ENCODE measurements at places on chromosomes 1 and 21.

- peaks cover 4% of the 10 kb centered on the region for H3K4me1 ChIP-seq
- H3K36me3 ChIP-seq: no peaks in the 10 kb centered on the region
- H3K27ac ChIP-seq: no peak overlapping the region
- H3K27me3 ChIP-seq: no peaks in the 10 kb centered on the region
- DNase-seq: no peak
- no peak overlapping the region for H3K4me3 ChIP-seq
Observed at GRCh38 chr1:26856181-26856580, 6.8 kb upstream of the SFN start.

DNA sequence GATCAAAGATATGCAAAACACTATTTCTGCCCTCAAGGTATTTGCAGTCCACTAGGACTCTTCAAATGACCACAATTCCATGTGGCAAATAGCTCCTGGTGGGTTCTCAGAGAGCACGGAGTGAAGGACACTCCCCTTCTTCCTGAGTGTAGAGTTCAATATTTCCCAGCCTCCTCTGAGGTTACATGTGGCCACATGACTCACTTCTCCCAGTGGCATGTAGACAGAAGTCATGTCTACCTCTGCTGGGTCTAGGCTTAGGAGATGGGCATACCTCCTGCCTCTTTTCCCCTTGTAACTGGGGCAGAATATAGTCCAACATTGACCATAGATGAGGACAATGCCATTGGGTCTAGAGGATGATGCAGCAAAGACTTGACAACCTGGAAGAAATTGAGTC lies 191.4 kb downstream of the MIS18A start:
- no peaks in the 10 kb centered on the region for H3K4me1 ChIP-seq
- H3K36me3 ChIP-seq: no peaks in the 10 kb centered on the region
- no peak overlapping the region for H3K27ac ChIP-seq
- no peak for DNase-seq

- H3K27me3 ChIP-seq: no peaks in the 10 kb centered on the region
- H3K4me3 ChIP-seq: peak overlapping the region; percentile 83
- peaks cover 55% of the 10 kb centered on the region for H3K36me3 ChIP-seq
Observed at GRCh38 chr21:43790010-43790524, 690 bp downstream of the RRP1 start.

DNA sequence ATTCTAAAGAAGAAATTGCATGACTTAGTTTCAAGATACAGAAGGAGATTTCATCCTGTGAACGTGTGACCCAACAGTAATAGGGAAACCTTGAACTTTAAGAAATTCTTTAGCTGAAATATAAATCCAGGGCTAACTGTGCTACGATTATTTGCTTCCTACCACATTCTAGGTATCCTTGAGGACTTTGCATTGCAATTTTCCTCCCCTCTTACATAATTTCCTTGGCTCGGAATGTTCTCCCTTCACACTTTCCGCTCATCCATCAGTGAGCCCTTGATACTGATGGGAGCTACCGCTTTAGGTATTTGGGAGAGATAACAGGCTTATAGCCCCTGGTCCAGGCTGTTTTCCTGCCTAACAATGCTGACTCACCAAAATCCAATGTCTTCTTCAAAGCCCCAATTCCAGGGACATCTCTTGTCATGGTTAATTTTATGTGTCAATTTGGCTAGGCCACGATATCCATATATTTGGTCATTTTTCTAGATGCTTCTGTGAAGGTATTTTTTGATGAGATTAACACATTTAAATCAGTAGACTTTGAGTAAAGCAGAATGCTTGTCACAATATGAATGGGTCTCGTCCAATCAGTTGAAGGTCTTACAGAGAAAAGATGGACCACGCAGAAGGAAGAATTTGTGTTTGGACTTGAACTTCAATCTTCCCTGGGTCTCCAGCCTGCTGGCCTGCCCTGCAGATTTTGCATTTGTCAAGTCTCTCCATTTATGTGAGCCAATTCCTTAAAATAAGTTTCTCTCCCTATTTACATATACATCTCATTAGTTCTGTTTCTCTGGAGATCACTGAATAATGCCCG lies 121.2 kb downstream of the PTPN14 start:
- no peak overlapping the region for H3K27ac ChIP-seq
- H3K27me3 ChIP-seq: no peaks in the 10 kb centered on the region
- H3K36me3 ChIP-seq: peaks cover 14% of the 10 kb centered on the region

GRCh38 chr1:19814681-19815503 lies at the start of gene RNF186:
RNF186 (minus strand) TSS chr1:19815283; CDS start chr1:19815101, 182 bp downstream.
- H3K27me3 ChIP-seq: no peaks in the 10 kb centered on the region
- H3K27ac ChIP-seq: peak within 1 kb of the TSS; percentile 60
- H3K4me1 ChIP-seq: peaks cover 28% of the 10 kb centered on the region

DNA sequence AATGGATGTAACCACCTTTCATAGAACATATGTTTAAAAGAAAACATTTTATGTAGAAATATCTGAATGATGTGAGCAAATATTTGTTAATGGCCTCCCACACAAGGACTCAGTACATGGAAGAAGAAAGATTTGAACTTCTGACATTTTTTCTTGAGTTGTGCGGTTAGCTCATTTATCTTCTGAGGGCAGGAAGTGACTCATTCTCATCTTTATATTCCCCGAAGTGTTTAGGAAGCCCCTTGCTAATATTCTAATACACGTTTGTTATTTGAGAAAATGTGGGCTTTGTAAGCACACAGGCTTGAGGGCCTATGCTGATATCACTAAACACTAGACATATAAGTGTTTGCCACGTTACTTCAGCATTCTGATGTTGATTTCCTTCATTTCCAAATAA lies 392.5 kb upstream of the PTBP2 start:
- no peak overlapping the region for H3K27ac ChIP-seq
- no peaks in the 10 kb centered on the region for H3K4me1 ChIP-seq
- no peaks in the 10 kb centered on the region for H3K27me3 ChIP-seq
- H3K4me3 ChIP-seq: no peak overlapping the region

DNA sequence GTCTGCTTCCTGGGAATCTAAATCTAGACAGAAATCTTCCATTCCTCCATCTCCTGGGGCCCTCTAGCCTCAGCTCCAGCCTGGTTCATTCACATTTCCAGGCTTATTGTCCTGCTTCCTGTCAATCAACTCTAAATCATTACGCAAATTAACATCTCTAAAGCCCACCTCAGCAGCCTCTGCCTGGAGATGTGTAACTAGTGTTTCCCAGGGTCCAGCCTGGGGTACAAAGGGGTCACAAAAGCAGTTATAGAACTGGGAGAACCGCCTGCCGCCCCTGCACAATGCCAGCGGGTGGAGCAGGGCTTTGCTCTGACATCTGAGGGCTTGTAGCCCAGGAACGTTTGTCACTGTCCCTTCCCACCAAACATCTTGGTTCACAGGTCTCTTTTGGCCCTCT lies 373.5 kb downstream of the RRAGC start:
- no peak overlapping the region for H3K4me3 ChIP-seq
- no peaks in the 10 kb centered on the region for H3K4me1 ChIP-seq
- no peak for DNase-seq

DNA sequence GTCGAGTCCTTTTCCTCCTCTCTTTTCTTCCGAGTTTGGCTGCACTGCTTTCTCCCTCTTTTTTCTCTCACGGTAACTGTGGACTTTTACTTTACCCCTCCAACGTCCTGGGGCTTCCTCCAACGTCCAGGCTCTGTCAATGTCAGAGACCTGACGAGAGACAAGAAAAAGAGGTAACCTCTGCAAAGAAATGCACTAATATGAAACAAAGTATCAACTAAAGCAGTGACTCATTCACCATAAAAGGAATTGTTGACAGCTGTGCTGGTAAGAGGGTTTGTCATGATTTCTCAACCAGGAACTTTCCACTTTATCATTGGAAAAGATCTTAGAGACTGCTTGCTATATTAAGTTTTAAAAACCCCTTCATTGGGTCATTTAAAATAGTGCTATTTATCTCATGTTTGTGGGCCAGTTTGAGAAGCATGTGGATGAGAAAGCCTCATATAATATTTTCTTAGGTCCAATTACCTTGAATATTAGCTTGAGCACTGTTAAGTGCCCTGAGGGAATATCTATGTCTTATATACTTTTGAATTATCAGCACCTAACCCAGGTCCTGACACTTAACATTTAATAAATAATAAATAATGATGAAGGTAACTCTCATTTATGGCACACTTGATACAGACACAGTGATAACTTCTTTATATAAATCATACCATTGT lies at the start of gene GBP2:
TSS of gene GBP2 (minus strand) at position 202 of the 668 bp plus-strand sequence. CDS start 4,148 bp downstream, outside the sequence.
- H3K27me3 ChIP-seq: no peaks in the 10 kb centered on the region
- H3K4me1 ChIP-seq: peaks cover 22% of the 10 kb centered on the region
- peak within 1 kb of the TSS; percentile 79 for H3K4me3 ChIP-seq
- H3K36me3 ChIP-seq: peaks cover 16% of the 10 kb centered on the region

DNA sequence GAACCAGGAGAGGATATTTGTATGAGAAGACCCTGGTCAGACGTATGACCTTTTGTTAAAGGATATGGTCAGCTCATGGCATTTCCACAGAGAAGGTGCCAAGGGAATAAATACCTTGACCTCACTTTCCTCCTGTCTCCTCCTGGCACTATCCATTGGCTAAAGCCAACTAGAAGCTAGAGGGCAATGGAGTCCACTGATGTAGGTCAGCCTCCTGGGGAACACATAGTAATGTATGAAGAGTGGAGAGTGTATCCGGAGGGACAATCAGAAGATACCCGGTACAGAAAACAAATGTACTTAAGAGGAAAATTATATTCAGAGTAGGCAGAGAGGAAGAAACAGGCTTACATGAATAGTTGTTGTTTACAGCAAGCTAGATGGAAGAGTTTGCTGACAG lies 698 bp upstream of the NTMT2 start:
- no peak overlapping the region for H3K27ac ChIP-seq
- no peak for DNase-seq
- no peaks in the 10 kb centered on the region for H3K36me3 ChIP-seq
- H3K4me3 ChIP-seq: no peak overlapping the region
- peaks cover 15% of the 10 kb centered on the region for H3K4me1 ChIP-seq
- no peaks in the 10 kb centered on the region for H3K27me3 ChIP-seq

DNA sequence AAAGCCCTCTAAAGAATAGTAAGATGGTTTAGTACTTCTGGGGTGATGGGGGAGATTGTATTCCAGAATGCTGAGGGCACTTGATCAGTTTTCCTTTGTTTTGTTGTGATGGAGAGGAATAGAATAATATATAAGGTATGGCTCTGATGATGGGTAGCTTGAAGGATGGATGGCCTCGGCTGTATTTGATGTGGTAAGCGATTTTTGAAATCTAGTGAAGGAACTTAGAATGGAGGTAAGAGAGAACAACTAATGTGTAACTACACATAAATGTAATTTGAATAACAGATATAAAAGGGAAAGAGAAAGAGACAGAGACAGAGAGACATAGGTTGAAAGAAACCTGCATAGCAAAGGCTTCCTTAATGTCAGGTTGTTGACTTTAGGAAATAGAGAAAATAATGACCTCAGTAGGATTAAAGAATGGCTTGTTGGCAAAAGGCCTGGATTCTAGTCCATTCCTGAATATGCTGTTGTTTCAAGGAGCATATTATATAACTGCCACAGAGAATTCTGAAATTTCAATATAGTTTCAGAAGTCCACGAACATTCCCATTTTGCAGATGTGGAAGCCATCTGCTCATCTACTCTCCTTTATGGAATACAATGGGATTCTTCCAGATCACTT lies 58.7 kb downstream of the NIBAN1 start:
- H3K4me1 ChIP-seq: peaks cover 7% of the 10 kb centered on the region
- no peak overlapping the region for H3K4me3 ChIP-seq
- H3K27me3 ChIP-seq: no peaks in the 10 kb centered on the region

GRCh38 chr1:96236156-96236739 lies 485.3 kb upstream of the PTBP2 start:
- no peak overlapping the region for H3K4me3 ChIP-seq
- H3K4me1 ChIP-seq: peaks cover 16% of the 10 kb centered on the region
- H3K36me3 ChIP-seq: peaks cover 5% of the 10 kb centered on the region
- no peak overlapping the region for H3K27ac ChIP-seq
- peak; percentile 42 for DNase-seq
- no peaks in the 10 kb centered on the region for H3K27me3 ChIP-seq

- no peaks in the 10 kb centered on the region for H3K27me3 ChIP-seq
- no peaks in the 10 kb centered on the region for H3K4me1 ChIP-seq
- H3K36me3 ChIP-seq: no peaks in the 10 kb centered on the region
- DNase-seq: no peak
- no peak overlapping the region for H3K4me3 ChIP-seq
Observed at GRCh38 chr1:214717351-214717750, 114.4 kb downstream of the CENPF start.

DNA sequence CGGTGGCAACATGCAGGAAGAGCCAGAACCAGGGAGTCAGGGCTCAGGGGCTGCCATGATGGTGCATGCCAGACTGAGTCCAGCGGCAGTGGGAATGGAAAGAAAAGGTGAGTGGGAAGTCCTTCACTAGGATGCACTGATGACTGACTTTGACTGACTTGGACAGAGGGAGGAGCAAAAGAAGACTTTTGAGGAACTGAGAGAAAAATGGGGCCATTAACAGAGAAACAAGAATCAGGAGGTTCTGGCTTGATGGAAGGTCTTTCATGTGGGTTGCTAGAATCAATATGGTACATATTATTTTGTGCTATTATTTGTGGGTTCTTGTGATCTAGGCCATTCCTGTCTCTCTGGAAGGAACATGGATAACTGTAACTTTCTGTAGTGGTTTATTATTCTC lies 454.6 kb upstream of the PROX1 start:
- no peaks in the 10 kb centered on the region for H3K36me3 ChIP-seq
- no peak overlapping the region for H3K4me3 ChIP-seq
- H3K27ac ChIP-seq: no peak overlapping the region
- DNase-seq: no peak
- no peaks in the 10 kb centered on the region for H3K4me1 ChIP-seq
- peaks cover 5% of the 10 kb centered on the region for H3K27me3 ChIP-seq

DNA sequence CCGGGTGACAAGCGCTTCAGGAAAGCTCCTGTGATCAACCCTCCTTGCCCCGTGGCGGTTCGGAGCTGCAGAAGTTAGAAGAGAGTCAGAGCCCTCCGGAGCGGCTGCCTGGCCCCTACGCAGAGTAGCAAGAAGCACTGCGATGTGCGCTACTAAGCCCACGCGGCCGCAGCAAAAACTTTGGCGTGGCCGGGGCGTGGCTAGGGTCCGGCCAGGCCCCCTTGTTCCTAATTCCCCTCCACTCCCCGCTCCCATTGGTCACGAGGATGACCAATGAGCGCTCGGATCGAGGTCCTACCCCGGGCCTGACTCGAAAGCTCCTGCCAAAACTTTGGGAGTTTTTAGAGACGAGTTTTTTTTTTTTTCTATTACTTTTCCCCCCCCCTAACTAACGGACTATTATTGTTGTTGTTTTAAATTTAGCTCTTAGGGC lies at the start of gene HLX:
TSS of gene HLX (plus strand) at position 368 of the 433 bp plus-strand sequence. CDS start 415 bp downstream, outside the sequence.
- H3K4me1 ChIP-seq: no peaks in the 10 kb centered on the region
- H3K36me3 ChIP-seq: peaks cover 17% of the 10 kb centered on the region
- H3K4me3 ChIP-seq: peak within 1 kb of the TSS; percentile 83
- peak; percentile 64 for DNase-seq

- H3K4me3 ChIP-seq: peak overlapping the region; percentile 51
- peaks cover 38% of the 10 kb centered on the region for H3K36me3 ChIP-seq
- no peaks in the 10 kb centered on the region for H3K27me3 ChIP-seq
- H3K4me1 ChIP-seq: peaks cover 80% of the 10 kb centered on the region
- peak overlapping the region; percentile 91 for H3K27ac ChIP-seq
Observed at GRCh38 chr1:39183503-39184353, 20.8 kb upstream of the MACF1 start.
